ENCODE measurements at places on chromosomes 2 and 18.

DNA sequence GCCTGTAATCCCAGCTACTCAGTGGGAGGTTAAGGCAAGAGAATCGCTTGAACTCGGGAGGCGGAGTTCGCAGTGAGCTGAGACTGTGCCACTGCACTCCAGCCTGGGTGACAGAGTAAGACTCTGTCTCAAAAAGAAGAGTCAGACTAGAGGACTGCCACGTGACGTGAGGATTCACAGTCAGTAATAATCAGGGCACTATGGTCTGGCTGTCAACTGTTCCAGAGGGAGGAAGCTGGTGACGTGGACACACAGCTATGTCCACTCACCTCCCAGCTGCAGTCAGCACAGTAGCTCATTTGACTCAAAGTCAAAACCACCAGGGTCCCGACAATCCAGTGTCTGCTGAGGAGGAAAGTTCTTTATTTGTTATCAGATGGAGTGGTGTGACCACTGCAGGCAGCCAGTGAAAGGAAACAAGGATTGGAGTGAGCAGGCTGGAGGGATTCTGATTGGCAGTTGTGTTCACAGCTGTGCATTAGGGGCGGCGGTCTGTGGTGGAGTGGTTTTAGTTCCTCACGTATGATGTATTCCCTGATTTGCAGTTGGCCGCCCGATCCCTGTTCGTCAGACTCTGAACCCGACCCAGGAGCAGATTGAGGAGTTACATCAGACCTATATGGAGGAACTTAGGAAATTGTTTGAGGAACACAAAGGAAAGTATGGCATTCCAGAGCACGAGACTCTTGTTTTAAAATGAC is 37.9 kb downstream of the MOGAT1 start:
- DNase-seq: peak; percentile 22

GRCh38 chr2:147439986-147440385 is 404.8 kb upstream of the ACVR2A start:
- no peak for DNase-seq

- no peak for DNase-seq
Observed at GRCh38 chr2:130877258-130877657, 40.5 kb downstream of the ARHGEF4 start.

GRCh38 chr2:240436683-240437550 is 1.5 kb downstream of the GPC1 start:
- DNase-seq: no peak

GRCh38 chr18:30288662-30289414 is 753.7 kb downstream of the DSC3 start:
- no peak for DNase-seq

- no peak for DNase-seq
Observed at GRCh38 chr2:234401426-234401825, 95.5 kb downstream of the ARL4C start.

DNA sequence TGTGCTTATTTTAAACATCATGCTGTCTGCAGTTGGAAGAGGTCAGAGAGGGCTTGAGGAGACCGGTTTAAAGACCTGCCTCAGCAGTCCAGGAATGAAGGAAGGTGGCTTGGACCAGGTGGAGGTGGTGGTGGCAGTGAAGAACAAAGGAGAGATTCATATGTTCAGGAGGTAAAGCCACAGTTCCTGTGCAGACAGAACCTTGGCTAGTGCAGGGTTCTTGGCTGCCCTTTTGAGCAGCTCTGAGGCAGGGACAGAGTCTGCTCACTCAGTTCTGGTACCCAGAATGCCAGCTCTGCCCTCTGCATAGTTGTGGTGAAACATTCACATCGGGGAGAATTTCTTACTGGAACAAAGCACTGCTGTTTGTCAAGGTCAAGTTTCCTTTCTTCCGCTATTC is 669.7 kb upstream of the HS6ST1 start:
- DNase-seq: no peak

GRCh38 chr2:15667809-15668556 is 76.3 kb downstream of the DDX1 start:
- DNase-seq: no peak

- peak; percentile 36 for DNase-seq
Observed at GRCh38 chr2:64730551-64731262, 77.0 kb upstream of the SERTAD2 start.

DNA sequence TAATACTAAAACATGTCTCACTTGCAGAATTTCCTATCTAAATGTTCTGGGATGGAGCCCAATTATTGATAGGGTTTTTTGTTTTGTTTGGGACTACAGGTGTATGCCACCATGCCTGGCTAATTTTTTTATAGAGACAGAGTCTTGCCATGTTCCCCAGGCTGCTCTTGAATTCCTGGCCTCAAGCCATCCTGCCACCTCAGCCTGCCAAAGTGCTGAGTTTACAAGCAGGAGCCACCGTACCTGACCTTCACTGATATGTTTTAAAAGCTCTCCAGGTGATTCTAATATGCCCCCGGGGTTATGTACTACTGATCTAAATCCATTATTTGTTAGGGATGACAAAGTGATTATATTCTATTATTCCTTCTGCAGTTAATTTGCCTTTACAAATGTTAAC is 2.2 kb downstream of the ELAC1 start:
- no peak for DNase-seq

- no peak for DNase-seq
Observed at GRCh38 chr2:70450641-70451250, 102.9 kb downstream of the TGFA start.

GRCh38 chr18:55539240-55539639 is 48.8 kb downstream of the TCF4 start:
- DNase-seq: no peak

GRCh38 chr2:59250307-59250677 is 1009.2 kb upstream of the FANCL start:
- DNase-seq: no peak

GRCh38 chr2:9107168-9108025 is 99.2 kb upstream of the ASAP2 start:
- no peak for DNase-seq

DNA sequence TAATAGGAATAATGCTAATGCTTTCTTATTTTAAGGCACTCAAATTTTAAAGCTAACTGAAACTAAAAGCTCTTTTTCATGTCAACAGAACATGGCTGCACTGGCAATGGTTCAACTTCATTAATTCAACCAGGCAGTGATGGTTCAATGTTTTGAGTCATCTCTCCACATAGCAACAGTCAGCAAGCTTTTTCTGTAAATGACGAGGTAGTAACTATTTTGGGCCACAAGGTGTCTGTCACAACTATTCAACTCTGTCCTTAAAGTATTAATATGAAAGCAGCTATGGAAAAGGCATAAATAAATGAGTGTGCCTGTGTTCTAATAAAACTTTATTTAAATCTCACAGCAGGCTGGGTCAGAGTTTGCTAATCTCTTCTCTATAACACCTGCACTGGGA is 1425.6 kb upstream of the PIK3C3 start:
- DNase-seq: peak; percentile 12

DNA sequence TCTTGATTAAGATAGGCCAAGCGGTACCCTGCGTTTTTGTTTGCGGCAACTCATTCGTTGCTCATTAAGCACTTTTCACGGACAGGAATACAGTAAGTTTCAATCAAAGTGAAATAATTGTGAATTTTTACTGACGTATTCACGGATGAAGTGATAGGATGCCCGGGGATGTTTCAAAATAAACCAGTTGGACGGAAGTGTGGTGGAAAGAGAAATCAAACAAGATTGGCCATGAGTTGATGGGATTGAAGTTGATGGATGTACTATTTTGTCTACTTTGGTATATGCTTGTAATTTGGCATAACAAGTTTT is 481 bp downstream of the TMEM177 start:
- DNase-seq: no peak

DNA sequence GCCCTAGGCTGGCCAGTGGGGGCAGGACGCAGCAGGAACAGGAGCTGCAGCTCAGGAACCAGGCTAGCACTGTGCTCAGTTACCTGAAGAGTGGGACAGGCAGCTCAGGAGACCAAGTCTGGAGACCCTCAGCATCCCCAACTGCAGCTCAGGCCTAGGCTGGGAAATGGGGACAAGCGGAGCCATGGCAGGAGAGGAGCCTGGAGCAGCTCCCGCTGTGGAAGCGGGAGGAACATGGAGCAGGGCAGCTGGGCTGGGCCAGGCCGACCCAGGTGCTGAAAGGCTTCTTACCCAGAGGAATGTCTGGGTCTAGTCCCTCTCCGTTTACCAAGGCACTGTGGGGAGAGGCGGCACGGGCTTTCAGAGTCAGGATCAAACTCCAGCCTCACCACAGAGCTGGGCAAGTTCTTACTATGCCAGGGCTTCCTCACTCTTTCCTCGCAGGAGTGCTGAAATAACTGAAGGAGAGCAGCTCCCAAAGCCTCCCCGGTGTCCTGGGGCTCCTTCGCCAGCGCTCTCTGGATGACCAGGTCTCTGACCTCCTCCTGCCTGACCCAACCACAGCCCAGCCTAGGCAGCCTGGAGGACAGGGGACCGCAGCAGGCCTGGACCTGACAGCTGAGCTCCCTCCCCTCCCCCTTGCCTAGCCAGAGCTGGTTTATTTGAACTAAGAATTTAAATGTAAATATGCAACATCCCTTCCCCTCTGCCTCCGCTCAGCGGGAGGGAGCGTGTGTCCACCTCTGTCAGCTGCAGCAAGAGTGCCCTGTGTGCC is 247.8 kb upstream of the SIX2 start:
- no peak for DNase-seq

- DNase-seq: no peak
Observed at GRCh38 chr18:23057096-23057495, 78.2 kb upstream of the CABLES1 start.

DNA sequence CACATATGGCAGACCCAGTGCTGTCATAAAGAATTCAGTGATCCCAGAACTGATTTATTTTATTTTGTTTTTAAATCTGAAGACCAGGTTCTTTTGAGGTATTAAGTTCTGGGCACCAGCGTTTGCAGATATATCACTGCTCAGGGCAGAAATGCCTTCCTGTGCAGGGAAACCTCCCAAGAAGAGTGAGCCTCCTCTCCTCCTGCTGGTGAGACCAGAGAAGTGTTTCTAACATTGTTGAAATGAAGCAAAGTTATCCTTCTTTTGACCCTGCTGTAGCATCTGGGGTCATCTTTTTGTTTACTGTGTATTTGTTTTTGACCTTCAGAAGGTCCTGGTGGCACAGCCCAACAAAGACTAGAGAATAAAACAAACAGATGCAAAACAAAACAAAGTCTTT is 94.0 kb downstream of the AQP4 start:
- DNase-seq: peak; percentile 15

Measured in Kasumi-1 (cell line).